ENCODE measurements at places on chromosomes 11 and 22.

DNA sequence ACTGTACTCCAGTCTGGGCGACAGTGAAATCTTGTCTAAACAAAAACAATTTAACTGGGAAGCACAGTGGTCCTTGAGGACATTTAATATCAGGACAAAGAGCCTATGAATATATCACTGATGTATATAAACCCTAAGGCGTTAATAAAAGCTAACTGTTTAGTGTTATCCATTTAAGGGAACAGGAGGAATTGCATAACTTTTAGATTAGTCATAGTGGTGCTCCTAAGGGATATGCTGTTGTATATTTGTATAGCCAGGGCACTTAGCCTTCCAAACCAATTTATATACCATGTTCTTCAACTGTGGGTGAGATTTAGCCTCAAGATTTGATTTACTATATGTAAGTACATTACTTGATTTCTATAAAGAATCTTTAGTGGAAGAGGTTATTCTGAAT, 3.0 kb upstream of the CHEK1 start:
- DNase-seq, result no peak

DNA sequence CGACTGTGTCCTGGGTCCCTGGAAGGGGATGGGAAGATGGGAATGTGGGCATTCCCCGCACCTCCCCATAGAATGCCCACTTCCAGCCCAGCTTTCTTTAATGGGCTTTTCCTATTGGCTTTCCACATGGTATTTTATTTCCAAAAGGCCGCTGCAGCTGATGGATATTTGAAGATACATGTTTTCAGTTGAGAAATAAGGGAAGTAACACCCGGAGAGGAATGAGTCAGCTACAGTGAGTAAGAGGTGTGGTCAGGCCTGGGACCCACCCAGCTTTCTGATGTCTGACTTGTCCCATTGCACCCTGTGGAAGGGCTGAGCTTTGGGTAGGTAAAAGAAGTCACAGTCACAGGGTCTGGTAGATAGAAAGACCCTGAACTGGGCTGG, 476.9 kb downstream of the MIAT start:
- peak; percentile 43 for DNase-seq

- no peak for DNase-seq
Observed at GRCh38 chr11:28383456-28383855, 275.3 kb downstream of the METTL15 start.

DNA sequence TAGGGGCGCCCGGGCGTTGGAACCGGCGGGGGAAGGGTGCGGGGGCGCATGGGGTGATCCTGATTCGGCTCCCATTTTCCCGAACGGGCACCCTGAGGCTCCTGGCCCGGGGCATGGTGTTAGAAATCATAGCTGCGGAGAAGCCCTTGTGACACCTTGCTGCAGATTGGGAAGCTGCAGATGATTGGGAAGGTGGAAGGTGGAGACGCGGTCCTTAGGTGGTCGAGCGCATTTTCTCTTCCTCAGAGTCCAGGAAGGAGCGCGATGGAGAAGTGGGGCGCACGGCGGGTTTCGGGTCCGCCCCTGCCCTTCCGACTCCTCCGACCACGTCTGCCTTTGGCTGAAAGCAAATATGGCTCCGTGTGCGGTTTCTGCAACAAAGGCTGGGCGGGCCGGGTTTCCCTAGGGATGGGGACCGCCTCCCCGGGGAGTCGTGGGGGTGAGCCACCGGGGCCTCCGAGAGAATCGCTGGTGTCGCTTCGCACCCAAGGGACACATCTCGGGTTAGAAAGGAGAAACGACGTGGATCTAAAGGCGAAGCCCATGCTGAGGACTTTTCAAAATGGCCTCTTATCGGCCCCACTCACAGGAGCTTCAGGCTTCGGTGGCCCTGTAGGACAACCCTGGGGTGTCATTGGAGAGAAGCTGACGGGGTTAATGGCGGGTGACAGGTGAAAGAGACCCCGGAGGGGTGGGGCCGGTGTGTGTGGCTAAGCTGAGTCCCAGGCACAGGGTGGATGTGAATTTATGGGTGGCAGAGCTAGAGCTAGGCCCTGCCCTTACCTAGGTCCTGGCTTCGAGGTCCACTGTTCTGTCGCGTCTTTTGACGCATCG, 707 bp upstream of the FTH1 start:
- DNase-seq, result peak; percentile 63

DNA sequence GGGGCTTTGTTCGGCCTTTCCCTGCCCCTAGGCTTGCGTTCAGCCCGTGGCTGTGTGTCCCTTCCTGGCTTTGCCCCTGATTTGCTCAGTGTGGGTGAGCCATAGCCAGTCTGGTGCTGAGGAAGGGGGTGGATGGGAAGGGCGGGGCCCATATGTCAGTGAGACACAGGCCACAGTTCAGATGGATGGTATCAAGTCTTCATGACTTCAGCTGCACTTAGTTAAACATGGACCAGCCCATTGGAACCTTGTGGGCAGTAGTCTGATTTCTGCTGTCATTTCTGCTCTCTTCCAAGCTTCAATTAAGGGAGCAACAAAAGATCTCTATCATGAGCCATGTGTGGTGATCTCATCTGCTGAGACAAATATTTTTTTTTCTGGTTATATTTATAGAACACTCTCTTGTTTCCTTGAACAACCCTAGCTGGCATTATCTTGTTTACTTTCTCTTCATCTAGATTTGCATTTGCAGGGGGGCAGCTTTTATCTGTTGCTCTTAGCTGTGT, 21.6 kb upstream of the PEX26 start:
- DNase-seq, result no peak

Data from activated CD8-positive, alpha-beta memory T cell treated with anti-CD3 and anti-CD28 coated beads, Interleukin-2, amount 10 ng/mL, durations not matched to agents 7 days and 5 days (primary cell).